NCI-H526 (cell line): ENCODE measurements at places on chromosomes 16 and 17.

- DNase-seq, result no peak
These were observed 41.2 kb downstream of the REXO5 start for GRCh38 chr16:20847550-20847949.

DNA sequence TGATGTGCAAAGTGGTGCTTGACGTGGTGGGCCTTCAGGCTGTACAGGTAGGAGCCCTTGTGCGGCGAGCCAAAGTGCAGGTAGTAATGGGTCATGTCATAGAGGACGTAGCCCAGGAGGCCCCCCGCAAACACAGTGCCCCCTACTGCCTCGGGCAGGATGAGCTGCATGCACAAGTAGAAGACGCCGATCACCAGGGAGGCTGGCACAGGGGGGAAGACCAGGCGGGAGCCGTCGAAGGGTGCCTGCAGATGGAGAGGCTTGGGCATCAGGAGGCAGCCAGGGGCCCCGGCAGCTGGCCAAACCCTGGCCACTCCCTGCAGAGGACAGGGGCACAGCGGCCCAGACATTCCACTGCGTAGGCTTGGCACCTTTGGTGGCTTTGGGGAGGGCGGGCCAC is 15.7 kb upstream of the MLKL start:
- DNase-seq, result no peak

GRCh38 chr16:62661435-62661834 is 625.2 kb upstream of the CDH8 start:
- no peak for DNase-seq

DNA sequence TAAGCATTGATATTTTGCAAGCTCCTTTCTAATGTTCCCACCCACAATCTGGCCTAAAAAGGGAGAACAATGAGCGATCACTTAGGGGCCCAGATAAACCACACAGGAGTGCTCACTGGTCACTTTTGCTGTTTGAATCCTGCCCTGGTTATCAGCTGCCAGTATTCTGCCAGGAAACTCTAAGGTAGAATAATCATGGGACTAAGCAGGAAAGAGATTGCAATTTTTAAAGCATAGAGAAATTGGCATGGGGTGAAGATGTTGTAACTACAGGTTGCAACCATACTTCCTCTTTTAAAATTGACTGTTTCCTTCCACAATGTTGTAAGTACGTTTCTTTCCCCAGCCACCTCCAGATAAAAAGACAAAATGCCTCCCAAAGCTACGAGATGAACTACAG is 251.2 kb upstream of the CDH11 start:
- DNase-seq, result no peak

- DNase-seq, result no peak
These were observed 68.9 kb upstream of the HNF1B start for GRCh38 chr17:37813751-37814150.

DNA sequence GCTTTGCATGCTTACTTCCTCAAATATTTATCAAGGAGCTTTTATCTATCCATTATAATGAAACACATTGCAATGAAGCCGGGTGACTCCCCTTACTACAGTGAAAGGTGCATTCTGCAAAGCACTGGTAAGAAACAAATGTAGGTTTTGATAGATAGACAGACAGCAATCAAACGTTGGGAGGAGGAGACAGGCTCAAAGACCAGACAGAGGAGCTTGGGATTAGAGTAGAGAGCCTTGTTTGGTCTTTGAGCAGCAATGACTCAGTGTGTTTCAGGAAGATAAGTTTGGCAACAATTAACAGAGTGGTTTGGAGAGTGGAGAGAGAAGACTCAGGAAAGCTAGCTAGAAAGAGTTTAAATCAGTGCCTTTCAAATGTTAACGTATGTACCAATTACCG is 68.8 kb downstream of the ZNF18 start:
- no peak for DNase-seq

GRCh38 chr17:77125432-77125901 is 15.3 kb upstream of the SEC14L1 start:
- no peak for DNase-seq

DNA sequence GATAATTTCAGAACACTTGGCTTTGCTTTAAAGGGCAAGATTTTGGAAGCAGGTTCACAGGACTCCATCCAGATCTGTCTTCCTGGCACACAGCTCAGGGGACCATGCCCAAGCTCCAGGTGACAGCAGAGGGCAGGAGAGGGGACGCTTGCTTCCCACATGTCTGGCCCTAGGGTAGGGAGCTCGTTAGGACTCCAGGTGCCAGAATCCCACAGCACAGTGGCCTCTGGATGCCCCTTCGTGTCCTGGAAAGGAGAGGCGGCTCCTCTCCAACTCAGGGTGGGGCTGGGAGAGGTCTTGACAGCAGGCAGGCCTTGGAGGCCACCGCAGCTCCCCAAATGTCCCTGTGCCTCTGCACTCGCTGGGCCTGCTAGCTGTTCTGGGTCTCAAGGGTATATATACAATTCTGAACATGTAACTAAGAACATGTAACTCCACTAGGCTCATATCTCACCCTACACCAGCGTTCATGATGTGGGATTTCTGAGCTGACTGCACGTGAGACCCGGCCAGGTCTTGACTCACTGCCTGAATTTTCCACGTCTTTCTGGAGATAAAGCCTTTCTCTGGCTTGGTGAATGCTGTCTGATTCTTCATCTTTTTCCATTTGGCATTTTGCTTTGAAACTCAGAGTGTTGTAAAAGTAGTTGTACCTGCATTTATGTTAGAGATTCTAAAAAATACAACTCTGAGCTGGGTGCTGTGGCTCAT is 52.8 kb downstream of the MARCHF10 start:
- DNase-seq, result no peak

DNA sequence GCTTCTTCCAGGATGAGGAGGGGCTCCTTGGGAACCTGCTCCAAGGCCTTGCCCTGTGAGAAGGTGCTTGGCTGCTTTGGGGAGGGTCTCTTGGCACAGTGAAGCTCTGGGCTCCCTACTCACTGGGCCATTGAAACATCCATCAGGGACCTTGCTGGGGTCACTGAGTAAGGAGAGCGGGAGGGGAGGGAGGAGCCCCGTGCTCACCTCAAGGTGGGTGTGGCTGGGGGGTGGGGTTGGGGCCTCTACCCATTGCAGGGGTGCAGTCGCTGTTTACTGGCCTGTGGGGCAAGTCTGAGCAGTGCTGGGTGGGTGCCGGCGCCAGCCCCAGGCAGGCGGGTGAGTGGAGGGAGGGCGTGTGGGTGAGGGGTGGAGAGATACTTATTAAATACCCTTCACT is 9.9 kb downstream of the TNS4 start:
- no peak for DNase-seq

DNA sequence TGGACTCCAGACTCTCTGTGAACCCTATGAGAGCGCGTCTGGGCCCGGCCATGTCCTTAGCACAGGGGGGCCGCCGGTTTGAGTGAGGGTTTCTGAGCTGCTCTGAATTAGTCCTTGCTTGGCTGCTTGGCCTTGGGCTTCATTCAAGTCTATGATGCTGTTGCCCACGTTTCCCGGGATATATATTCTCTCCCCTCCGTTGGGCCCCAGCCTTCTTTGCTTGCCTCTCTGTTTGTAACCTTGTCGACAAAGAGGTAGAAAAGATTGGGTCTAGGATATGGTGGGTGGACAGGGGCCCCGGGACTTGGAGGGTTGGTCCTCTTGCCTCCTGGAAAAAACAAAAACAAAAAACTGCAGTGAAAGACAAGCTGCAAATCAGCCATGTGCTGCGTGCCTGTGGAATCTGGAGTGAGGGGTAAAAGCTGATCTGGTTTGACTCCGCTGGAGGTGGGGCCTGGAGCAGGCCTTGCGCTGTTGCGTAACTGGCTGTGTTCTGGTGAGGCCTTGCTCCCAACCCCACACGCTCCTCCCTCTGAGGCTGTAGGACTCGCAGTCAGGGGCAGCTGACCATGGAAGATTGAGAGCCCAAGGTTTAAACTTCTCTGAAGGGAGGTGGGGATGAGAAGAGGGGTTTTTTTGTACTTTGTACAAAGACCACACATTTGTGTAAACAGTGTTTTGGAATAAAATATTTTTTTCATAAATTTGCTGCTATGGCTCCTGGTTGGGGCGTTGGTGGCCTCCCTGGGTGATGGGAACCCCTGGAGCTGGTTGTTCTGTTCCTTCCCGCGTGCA is 23.1 kb downstream of the STAT5A start:
- peak; percentile 56 for DNase-seq

DNA sequence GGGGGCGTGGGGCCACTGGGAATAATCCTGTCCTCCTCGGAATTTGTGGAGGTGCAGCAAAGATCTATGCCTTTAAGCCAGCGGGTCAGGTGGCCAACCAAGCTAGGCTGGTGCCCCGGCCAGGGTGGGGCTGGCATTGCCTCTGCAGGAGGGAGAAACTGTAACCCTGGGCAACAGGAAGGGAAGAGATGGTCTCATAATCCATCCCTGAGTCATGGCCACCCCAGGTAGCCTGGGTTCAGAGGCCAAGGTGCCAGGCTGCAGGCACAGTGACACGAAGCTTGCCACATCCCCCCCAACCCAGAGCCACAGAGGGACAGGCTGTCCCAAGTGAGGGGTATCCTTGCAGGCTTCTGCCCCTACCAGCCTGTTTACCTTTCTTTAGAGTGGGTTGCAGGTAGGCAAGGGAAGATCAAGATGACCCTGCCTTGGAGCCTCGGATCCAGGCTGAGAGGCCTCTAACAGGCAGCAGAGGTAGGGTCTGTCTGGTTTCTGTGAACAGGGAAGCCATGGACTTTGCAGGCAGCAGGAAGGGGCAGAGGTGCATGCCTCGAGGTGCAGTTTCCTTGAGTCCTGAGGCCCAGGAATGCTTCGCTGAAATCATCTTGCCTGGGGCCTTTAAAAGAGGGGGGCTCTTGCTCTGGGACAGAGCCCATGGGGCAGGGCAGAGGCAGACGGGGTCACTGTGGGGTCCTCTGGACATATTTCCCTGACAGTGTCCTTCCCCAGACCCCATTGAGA is 4.0 kb downstream of the LASP1 start:
- DNase-seq, result peak; percentile 21

DNA sequence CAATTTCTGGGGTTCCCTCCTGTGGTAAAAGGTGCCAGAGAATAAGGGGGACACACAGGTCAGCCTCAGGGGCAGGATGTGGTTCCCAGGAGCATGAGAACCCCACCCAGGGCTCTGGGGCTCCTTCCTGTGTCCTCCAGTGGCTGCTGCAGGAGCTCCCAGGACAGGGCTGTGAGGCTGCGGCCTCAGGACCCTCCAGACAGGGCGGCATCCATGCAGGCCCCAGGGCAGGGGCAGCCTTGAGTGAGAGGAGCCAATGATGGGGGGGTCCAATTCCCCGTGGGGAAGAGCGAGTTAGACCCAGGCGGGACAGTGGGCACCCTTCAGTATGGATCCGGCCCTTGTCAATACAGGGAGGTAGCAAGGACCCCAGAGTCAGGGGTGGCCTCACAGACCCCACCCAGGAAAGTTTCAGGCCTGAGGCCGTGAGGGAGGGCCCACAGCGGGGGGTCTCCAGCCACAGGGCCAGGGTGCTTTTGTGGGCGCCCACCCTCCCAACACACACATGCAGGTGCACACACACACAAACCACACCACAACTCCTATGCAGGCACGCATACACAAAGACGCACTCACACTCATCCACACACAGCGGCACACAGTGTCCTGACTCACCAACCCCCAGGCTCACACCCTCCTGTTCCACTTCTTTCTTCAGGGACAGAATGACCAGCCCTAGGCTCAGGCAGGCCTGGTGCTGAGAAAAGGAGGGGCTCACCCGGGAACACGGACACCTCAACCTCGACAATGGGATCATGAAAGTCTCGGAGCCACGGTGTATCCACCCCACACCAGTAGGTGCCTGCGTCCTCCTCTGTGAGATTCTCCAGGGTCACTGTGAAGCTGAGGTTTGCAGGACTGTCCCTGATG is 1.8 kb downstream of the CD300C start:
- no peak for DNase-seq
